Hematopoietic multipotent progenitor cell treated with erythropoietin and hydrocortisone succinate and interleukin-3 and kit ligand, for 17 days (in vitro differentiated cells): ENCODE measurements at places on chromosomes 2 and 18.

- no peak for DNase-seq
Observed at GRCh38 chr2:192953116-192953515, 758.4 kb upstream of the TMEFF2 start.

DNA sequence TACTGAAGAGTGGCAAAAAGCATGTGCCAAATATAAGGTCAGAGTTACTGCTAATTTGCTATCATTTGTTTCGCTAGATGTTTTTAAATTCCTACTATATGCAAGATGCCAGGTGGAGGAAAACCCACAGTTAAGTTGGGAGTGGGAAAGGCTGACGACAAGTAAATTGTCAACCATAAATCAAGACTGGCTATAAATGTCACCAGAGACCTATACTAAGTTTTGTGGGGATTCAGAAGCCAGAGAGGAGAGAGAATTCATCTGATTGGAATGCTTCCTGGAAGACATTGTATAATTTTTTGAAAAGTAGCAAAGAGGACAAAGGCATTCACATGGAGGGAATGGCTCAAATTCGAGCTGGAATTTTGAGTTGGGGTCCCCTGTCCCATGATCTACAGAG, 64.3 kb downstream of the CFAP221 start:
- no peak for DNase-seq

- no peak for DNase-seq
Observed at GRCh38 chr2:53813151-53813550, 26.3 kb downstream of the ERLEC1 start.

- DNase-seq: no peak
Observed at GRCh38 chr2:195447323-195447975, 209.6 kb upstream of the SLC39A10 start.

- no peak for DNase-seq
Observed at GRCh38 chr18:62711781-62712180, 3.6 kb upstream of the PHLPP1 start.
